Omental fat pad (tissue), 4 donors: ENCODE measurements at places on chromosomes 7 and 10. TPM values are rescaled to one million over a fixed set of nuclear protein-coding genes. Genes with fewer than 3 reads are reported as not detected.

TMEM236 gene
- total RNA-seq: 2.6 TPM

NPC1L1 gene
- total RNA-seq: 0.25 TPM

- DNase-seq: no peak
Measured at GRCh38 chr7:39202041-39202440, 224.3 kb downstream of the POU6F2 start.

GRCh38 chr10:106618646-106619045, 545.9 kb downstream of the SORCS1 start:
- no peak for DNase-seq

- no peak for DNase-seq
Measured at GRCh38 chr10:69738071-69738470, 63.6 kb upstream of the COL13A1 start.

DNA sequence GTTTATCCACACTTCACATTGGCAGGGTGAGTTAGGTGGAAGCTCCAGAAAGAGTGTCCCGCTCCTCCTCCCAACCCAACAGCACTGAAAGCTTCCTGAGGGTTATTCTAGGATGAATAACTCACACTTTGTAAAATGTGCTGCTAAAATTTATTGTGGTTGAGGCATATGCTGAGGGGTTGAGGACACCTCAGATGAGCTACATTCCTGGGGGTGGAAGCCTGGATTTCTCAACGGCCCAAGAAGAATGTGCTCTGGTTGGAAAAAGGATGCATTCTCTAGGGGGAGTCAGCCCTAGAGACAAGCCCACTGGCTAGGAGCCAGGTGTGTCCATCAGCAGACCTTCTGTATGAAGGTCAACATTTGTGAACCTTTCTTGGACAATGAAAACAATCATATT, 91.5 kb upstream of the PDE1C start:
- no peak for DNase-seq

- no peak for DNase-seq
Measured at GRCh38 chr7:70044525-70044924, 446.2 kb downstream of the AUTS2 start.

- no peak for DNase-seq
Measured at GRCh38 chr10:100182281-100182680, 3.5 kb downstream of the ERLIN1 start.

GRCh38 chr10:122494833-122495232, 33.5 kb downstream of the HTRA1 start:
- DNase-seq: peak; percentile 58
